ENCODE measurements at places on chromosomes 11 and 22. TPM values are rescaled to one million over a fixed set of nuclear protein-coding genes. Genes with fewer than 3 reads are reported as not detected.
A peak's percentile ranks its signal among the peaks of the same experiment; 100 is the strongest.

GRCh38 chr22:50733521-50734342 lies 4.3 kb upstream of the ACR start:
- peak; percentile 44 for DNase-seq

DNA sequence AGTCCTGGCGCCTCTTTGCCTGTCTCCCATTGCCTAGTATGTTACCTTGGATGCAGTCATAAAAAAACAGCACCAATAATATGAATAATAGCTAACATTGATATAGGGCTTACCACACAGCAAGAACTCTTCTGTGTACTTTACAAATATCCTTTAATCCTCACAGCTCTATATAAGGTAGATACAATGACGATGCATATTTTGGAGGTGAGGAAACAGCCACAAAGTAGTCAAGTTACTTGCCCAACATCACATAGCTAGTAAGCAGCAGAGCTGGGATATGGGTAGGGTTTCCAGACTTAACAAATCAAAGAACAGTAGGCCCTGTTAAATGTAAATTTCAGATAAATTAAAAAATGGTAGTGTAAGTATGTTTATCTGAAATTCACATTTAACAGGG lies 128.8 kb downstream of the ST3GAL4 start:
- DNase-seq, result peak; percentile 5

DNA sequence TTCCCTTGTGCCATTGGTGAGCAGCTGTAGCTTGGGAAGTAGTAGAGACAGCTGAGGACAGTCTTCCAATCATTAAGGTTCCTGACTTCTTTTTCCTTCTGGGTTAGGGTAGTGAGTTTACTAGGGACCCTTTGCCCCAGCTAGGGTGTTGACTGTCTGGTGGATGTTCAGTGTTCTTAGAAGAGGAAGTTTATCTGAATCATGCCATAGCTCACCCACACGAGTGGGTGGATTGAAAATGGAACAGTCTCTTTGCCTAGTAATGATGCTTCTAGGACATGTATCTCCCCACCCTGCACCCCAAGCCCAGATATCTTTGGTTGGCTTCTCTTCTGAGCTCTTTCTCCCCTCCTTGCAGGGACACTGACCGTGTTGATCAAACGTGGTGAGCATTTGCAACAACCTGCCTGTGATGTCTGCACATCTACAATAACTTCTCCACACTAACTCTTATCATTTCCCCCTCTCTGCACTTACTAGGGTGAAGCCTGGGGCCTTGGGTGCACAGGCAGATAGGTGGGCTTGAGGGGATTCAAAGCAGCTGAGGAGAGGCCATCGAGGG lies 57.1 kb upstream of the HORMAD2 start:
- no peak for DNase-seq

DNA sequence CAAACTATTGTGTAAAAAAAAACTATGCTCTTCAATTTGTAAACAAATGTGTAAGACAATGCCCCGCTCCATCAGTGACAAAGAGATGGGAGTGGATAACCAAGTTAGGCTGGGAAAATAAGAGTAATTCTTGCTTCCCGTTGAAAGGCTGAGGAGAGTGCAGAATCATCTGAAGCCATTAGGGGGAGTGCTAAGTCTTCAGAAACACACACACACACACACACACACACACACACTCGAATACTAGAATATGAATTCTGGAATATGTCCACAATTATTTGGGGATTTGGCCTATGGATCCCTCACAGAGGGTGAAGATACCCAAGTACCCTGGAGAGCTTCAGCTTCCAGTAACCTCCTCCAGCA lies 27.8 kb upstream of the ROBO3 start:
- peak; percentile 85 for DNase-seq

DNA sequence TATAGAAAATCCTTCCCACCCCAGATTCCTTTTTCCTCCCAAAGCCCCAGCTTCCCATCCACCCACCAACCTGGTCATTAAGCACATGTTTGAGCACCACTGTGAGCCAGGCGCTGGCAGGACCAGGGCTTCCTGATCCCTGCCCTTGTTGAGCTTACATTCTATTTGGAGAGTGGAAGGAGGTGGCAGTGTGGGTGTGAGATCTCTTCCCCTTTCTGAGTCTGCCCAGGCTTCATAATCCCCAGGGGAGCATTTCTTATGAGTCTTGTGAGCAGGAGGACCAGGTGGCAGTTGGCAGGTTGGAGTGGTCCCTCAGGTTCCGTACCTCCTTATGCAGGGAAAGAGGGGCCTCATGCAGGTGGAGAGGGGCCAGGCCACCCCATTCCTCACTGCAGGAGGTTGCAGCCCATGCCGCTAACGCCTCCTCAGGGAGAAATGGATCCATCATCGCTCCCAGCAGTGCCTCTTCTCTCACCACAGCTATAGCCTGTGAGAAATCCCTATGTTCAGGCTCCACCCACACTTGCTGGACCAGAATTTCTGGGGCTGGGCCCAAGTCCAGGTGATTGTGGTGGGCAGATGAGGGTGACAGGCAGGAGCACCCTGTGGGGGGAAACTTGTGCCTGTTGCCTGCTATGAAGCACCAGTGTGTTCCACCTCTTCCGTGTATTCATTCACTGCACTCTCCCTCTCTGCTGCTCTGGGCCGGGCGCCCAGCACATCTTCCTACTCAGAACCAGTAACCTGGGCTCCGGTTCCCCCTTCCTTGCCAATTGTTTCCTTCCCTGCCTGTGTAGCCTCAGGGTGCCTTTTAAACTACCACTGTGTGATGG lies 23.5 kb downstream of the UBE2L3 start:
- no peak for DNase-seq

- peak; percentile 71 for DNase-seq
Observed at GRCh38 chr11:130726234-130727037, 189.8 kb downstream of the SNX19 start.

DNA sequence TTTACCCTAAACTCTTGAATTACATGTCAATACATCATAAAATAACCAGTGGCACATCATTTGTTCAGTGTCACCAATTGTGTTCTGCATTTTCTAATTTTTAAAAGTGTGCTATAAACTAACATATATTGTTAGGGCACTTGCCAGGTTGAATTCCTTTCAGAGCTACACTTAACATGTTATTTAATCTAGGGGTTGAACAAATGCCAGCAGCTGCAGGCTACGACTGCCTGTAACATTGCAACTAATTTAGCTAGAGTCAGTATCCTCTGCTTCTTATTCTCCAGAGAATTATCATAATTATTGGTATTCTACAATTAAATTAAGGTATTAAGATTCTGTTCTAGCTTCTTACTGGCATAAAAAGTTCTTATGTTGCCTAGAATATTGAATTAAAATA lies 46.4 kb upstream of the ARHGAP42 start:
- DNase-seq, result no peak

DNA sequence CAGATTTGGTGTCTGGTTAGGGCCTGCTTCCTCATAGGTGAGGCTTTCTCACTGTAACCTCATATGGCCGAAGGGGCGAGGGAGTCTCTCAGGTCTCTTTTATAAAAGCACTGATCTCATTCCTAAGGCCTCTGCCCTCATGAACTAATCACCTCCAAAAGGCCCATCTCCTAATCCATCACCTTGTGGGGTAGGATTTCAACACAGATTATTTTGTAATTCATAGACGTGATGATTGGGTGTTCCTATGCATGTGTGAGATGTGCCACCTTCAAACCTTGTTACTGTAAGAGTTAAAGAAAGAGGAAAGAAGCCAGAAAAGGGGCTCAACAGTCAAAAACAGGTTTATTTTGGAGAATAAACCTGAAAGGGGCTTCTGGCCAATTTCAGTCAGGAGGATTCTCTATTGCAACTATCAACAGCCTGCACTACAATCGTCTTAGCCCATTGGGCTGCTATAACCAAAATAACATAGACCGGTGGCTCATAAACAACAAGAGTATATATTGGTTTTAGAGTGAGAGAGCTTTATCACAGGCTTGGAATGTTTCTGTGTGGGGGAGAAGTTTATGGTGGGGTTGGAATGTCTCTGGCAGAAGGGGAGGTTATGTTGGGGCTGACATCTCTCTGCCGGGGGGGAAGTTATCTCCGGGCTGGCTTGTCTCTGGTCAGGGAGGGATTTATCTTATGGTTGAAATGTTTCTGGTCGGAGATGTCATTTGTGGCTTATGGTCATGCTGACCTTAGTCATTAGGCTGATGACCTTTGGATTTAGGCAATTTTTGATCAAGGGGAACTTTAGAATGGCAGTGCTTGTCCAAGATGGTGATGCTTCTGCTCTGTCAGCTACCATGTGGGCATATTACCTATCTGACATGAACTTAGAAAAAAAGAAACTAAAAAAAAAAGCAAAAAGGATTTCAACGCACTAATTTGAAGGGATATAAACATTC lies 35.1 kb downstream of the CSF2RB start:
- DNase-seq, result peak; percentile 24

GRCh38 chr22:33842006-33842354 lies 78.3 kb downstream of the LARGE1 start:
- no peak for DNase-seq

DNA sequence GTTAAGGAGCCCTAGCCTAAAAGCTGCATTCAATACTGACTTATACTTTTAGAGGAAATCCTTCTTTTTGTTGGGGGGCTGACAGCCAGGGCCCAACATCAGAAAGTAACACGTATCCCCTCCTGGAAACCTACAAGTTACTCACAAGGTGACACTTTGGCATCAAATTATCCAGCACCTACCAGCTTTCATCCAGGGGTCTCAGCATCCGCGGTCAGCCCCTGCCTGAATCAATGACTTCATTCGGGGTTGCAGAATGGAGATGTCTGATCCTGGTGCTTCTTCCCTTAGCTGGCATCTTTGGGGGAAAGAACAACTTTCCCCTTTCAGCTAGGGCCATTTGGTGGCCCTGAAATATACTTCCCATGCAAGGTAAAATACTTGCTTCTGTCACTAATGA lies 5.3 kb upstream of the NAP1L4 start:
- no peak for DNase-seq

Gene POU2AF2
- not detected for total RNA-seq

Gene PHOX2A
- not detected for total RNA-seq
